ENCODE measurements at places on chromosomes 12 and 14.

- peak; percentile 13 for DNase-seq
Measured at GRCh38 chr14:98138666-98139065, 1133.3 kb downstream of the BCL11B start.

GRCh38 chr14:52464175-52464574 lies 88.1 kb downstream of the TXNDC16 start:
- DNase-seq = no peak

DNA sequence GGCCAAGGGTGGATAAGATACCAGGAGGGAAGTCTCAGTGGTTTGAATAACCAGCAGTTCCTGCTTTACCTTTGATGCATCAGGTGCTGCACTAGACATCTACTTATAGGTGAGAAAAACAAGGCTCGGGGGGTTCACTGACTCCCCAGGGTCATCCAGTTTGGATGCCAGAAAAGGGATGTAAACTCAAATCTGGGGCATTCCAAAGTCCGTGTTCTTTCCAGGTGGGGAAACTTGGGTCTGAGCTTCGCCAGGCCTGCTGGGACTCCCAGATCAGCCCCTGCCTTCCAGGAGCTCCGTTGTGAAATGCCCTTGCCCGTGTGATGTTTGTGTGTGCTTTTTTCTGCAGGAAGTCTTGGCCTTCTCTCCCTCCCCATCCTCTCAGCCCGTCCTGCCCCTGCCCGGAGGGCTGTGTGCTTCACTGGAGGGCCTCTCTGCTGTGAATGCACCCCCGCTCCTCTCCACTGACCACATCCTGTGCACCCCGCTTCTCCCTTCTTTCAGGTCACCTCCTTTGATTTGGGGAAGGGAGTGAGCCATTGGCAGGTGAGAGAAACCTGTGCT lies 42.1 kb downstream of the TSPAN9 start:
- no peak for DNase-seq

DNA sequence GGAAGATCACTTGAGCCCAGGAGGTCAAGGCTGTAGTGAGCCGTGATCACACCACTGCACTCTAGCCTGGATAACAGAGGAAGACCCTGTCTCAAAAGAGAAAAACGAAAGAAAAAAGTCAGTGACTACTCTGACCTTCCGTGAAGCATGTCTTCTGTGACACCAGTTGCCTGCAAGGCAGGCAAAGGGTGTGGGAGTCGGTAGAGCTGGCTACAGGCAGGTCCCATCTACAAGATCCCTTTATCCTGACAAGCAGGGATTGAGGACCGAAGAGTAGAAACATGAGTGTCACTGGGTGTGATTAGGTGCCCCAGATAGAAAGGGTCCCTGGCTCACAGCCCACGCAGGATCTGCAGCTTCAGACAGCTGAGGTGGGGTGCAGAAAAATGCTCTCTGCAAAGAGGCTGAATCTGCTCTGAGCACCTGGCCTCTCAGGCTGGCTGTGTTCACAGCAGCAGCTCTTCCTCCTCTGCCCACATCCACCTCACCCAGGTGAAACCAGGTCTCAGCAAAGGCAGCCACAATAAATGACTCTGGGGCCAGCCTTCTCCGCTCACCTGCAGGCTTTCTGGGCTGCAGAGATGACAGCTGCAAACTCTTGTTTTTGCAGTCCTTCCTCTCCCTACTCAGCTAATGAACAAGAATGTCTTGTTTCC lies 28.6 kb upstream of the HSP90B1 start:
- DNase-seq = no peak

DNA sequence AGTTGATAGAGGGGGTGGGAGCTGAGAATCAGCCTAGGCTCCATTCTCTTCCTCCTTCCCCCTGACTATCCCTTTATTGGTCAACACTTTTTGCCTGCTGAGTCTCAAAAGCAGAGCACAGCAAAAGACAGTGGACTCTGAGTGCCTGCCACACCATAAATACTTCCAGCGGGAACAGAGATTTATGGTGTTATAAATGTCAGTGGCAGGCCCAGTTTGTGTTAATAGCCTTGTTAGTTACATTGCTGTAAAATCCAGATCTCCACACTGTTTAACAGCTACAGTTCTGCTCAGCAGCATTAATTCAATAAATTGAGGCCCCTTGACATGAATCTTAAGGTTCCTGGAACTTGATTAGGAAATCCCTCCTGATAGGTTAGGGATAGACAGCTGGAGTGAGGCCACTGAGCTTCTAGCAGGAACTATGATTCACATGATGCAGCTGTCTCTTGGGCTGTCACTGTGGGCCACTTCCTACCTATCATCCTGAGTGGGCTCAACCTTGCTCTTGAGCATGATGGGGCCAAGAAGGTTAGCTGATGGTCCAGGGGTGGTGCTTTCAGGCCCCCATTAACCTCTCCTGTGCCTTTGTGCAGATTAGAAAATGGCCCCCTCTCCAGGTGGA lies 295.2 kb upstream of the SRRM4 start:
- DNase-seq = no peak

DNA sequence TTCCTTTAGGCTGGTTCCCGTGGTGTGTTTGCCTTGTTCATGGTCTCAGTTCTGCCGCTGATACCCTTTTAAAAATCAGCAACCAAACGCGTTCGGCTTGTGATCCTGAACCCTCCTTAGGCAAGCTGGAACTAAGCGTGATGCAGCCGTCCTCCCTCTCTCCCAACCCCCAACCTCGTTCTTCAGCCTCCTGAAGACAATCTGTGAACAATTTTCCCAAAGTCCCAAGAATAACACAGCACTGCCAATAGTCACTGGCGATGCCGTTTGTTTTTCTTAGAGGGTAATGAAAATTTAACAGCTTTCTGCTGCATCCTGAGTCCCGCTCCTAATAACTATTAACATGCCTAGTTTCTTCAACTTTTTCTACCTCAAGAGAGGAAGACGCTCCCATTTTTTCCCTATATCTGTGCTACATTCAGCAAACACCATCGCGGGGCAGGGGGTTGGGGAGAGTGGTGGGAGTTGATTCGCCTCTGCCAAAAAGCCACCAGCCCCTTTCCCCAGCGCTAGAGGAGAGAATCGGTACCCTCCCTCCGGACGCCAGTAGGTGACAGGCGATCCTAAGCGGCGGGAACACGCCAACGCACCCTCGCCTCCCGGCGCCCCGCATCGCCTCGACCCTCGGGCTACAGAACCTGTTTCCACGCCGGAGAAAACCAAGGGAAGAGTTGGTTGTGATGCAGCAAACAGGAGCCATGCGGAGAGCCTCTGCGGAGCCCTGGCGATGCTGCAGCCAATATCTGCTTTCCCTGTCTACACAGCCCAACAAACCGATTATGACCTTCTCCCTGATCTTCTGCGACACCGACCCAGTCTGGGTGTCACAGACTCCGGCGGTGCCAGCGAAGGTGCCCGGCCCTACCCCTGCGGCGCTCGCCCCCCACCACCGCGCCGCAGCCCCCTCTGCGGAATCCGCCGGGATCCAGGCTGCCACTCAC lies 752 bp downstream of the PRICKLE1 start:
- DNase-seq = no peak

DNA sequence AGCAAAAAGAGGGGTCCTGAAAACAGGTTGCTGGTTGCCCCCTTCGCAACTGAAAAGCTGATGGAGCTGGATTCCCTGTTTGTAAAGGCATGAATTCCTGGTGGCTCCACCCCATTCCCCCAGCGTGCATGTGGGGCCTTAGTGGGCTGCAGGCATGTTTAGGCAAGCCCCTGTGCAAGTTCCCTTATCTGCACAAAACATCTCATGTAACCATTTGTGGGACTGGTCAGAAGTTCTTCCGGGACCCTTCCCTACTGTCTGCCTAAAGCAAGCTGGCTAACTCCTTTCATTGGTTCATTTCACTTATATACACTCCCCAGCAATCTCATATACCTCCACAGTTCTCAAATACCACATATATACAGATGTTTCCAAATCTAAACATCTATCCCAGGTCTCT lies 24.0 kb upstream of the HIGD1C start:
- no peak for DNase-seq

GRCh38 chr12:123966596-123966995 lies 6.0 kb downstream of the CCDC92 start:
- DNase-seq = no peak

- no peak for DNase-seq
Measured at GRCh38 chr12:1839956-1840951, 19.9 kb downstream of the LRTM2 start.

DNA sequence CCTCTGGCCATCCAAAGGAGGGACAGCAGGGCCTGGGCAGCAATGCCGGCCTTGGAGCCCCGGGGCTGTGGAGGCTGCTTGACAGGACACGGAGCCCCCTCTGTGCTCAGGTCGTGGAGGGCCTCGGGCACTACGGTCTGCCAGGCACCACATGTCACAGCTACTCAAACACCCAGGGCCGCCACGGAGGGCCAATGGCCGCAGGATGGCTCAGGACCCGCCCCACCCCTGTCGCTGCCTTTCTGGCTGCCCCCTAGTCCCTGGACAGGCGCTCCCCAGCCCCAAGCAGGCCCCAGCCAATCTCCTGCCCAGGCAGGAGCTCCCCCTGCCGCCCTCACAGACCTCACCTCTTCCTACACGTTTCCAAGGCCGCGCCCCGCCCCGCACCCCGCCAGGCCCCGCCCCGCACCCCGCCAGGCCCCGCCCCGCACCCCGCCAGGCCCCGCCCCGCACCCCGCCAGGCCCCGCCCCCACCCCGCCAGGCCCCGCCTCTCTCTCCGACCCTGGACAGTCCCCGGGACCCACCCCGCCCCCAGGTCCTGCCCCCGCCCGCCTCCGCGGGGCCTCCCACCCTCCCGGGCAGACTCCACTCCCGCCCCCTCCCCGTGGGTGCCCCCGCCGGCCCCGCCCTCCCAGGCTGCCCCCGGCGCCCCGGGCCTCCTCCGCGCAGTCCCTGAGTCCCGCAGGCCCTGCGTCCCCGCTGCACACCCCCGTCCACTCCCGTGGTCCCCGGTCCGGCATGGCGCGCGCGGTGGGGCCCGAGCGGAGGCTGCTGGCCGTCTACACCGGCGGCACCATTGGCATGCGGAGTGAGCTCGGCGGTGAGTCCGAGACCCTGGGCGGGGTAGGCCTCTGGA lies at the start of gene ASPG:
Gene ASPG, plus strand, starts transcription at position 669 of the 857 bp plus-strand sequence. Its CDS starts 71 bp downstream, at position 740.
- peak; percentile 39 for DNase-seq

GRCh38 chr12:5059358-5059757 lies 15.7 kb downstream of the KCNA5 start:
- DNase-seq = no peak

- no peak for DNase-seq
Measured at GRCh38 chr12:56040151-56040550, 1.6 kb upstream of the RPS26 start.

DNA sequence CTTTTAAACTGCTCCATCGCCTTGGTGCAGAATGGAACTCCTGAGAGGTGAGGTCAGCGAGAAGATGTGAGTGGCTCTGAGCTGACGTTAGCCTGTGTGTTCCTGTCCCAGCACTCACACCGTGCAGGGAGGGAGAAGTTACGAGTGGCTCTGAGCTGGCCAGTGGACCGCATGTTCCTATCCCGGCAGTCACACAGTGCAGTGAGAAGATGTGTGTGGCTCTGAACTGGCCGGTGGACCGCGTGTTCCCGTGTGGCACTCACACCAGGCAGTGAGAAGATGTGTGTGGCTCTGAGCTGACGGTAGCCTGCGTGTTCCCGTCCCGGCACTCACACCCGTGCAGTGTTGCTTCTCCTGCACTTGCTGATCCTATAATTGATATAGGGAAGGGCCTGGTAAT lies 59.9 kb downstream of the VCPKMT start:
- no peak for DNase-seq

DNA sequence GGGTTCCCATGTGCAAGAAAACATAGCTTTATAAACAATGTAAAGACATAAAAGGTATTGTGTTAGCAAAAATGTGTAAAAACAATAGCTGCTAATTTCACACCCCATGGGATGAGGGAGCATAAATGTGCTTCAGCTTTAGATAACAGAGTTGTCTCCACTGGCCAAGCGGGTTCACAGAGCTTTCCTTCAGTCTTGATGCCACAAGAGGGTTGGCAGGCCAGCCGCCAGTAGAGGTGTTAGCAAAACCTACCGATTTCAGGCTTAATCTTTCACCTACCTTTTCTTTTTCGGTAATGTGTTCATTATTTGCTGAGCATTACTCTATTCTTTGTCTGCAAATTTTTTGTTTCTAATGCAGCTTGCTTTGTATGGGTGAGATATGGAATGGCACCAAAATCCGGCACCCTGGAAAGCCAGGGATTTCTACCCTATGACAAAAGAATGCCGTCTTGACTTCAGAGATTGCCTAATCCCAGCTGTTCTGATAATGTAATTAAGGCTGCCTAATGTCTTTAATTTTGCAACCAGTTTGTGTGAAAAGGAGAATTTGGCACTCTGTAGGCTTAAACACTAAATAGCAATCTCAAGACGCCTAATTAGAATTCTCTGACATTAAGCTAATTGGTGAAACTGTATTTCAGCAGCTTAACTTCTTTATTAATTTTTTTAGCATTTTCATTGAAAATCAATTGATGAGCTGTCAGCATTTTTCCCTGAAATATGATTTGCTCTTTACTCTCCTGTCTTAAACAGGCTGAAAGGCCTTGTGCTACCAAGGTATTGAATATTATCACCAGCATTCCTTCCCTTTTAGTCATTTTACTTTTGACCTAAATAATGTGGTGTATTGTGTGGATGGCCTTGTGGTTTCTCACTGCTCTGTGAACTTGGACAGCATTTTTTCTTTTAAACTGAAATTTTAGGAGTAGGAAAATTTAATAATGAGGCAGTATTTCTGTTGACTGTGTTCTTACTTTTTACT lies 60.7 kb downstream of the POLR3B start:
- no peak for DNase-seq

DNA sequence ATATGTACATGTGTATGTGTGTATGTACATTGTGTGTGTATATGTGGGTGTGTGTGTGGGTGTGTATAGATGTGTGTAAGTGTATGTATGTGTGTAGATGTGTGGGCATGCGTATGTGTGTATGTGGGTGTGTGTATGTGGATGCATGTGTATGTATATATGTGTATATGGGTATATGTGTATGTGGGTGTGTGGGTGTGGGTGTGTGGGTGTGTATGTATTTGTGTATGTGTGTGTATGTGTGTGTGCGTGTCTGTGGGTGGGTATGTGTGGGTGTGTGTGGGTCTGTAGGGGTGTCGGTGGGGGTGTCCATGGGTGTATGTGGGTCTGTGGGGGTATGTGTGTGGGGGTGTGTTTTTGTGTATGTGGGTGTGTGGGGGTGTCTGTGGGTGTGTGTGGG lies 101.6 kb downstream of the PIWIL1 start:
- no peak for DNase-seq

- DNase-seq = no peak
Measured at GRCh38 chr14:93082576-93083001, 33.1 kb downstream of the ITPK1 start.

GRCh38 chr12:47910486-47910885 lies 5.7 kb upstream of the VDR start:
- no peak for DNase-seq

DNA sequence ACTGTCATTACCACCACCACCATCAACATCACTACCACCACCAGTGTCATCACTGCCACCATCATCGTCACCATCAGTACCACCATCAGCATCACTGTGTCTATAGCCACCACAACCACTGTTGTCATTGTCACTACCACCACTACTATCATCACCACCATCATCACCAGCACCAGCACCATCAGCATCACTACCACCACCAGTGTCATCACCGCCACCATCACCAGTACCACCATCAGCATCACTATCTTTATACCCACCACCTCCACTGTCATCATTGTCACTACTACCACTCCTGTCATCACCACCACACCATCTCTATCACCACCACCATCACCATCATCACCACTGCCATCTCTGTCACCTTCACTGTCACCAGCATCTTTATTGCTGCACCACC lies 60.6 kb downstream of the BEGAIN start:
- DNase-seq = no peak
